ENCODE measurements at places on chromosomes 6 and 20.

- DNase-seq, result peak; percentile 53
Measured at GRCh38 chr6:63643862-63644261, 8.3 kb downstream of the PHF3 start.

GRCh38 chr6:158042245-158042798, 60.7 kb downstream of the SYNJ2 start:
- peak; percentile 7 for DNase-seq

DNA sequence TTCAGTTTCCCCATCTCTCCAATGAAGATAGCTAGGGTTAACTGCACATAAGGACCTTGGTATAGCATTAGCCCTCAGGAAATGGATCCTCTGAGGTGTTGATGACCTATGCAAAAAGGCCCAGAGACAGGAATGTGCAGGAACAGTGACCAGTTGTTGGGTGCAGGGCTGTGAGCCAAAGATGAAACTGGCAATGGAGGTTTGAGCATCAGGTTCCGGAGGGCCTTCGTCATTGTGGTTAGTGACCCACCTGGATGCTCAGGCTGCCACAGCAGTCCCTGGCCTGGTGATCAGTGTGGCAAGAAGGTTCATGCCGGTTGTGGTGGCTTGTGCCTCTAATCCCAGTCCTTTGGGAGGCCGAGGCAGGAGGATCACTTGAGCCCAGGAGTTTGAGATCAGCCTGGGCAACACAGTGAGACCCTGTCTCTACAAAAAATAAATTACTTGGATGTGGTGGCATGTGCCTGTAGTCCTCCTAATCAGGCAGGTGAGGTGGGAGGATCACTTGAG, 43.7 kb downstream of the TM9SF4 start:
- no peak for DNase-seq

DNA sequence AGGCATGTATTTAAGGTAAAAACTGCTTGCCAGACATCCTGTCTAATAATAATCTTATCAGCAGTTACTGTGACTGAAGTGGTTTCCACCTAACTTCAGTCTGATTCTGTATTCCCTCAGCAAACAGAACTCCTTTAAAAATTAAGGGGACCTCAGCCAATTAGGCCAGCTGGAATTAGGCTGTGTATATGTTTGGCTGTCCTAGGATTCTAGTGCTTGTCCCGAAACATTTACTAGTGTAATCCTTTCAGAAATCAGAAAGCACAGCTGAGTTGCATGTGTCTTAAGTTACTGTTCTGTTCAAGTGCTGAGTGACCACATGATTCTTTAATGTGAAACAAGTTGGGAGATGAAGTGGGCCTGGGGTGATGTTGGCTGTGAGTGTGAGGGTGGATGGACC, 120.9 kb upstream of the SUPT3H start:
- no peak for DNase-seq

DNA sequence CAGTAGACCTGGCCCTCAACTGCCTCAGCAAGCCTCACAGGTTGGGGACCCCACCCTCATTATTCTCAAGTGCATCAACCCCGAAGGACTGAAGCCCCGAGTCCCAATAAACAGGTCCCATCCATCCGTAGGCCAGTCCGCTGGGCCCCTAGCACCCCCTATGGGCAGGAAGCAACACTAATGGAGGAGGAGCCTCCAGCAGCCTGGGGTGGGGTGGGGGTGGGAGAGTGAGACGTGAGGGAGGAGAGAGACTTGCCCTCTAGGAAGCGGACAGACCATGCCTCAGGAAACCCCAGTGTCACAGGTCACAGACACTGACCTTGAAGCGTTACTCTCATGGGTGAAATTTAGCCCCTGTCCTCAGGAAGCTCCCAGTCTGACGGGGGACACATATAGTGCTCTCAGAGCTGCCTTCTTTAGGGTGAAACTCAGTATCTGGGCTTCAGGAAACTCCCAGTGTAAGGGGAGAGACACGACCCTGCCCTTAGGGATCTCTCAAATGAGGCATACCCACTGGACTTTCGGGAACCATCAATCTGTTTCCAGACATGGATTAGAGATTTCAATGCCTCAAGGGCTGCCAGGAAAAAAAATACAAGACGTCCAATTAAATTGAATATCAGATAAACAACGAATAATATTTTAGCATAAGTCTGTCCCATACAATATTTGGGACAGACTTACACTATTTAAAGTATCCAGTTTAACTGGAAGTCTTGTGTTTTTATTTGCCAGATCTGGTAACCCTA, 125.8 kb downstream of the MRPL14 start:
- DNase-seq, result peak; percentile 49

DNA sequence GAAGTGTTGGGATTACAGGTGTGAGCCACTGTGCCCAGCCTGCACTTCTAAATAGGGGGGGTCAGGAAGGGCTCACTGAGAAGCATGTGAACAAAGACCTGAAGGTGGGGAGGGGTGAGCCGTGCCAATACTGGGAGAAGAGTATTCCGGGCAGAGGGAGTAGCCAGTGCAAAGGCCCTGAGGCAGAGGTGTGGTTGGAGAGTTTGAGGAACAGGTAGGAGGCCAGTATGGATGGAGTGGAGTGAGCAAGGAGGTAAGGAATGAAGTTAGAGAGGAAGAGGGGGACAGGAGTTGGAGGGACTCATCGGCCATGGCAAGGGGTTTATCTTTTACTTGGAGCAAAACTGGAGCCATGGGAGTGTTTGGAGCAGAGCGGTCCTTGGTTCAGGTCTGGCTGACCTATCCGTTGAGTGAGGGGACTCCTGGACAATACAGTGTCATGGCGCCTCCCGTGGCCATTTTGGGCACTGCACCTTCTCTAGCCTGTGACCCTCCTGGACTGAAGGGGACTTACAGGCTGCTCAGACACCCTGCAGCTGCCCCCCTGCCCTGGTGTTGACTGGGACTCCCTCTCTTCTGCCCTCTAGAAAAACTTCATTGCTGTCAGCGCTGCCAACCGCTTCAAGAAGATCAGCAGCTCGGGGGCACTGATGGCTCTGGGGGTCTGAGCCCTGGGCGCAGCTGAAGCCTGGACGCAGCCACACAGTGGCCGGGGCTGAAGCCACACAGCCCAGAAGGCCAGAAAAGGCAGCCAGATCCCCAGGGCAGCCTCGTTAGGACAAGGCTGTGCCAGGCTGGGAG, 12.1 kb downstream of the FOXS1 start:
- peak; percentile 73 for DNase-seq

DNA sequence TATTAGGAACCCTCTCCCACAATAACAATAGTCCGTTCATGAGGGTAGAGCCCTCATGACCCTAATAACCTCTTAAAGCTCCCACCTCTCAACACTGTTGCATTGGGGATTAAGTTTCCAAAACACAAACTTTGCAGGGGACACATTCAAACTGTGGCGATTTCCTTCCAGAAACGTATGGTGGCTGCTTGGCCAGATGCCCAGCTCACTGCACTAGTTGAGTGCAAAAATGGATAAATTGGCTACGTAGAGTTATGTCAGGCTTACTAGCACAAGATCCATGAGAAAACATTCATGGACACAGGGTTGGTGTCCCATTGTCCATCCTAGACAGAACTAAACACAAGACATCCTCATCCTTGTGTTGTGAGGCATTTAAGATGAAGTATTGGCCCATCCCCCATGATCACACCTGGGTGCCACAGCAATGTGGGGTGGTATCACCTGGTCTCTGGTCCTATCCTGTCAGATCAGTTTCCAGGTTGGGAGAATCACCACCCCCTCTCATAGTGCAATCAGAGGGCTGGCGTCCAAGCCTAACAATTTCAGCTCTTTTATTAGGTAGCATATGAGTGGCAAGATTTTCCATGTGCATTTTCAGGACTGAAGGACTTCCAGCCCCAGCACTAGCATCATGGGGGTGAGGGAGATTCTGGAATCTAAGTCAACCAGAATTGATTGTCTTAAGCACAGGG, 63.4 kb upstream of the ELOVL5 start:
- DNase-seq, result no peak

- DNase-seq, result no peak
Measured at GRCh38 chr20:15111654-15112053, 774.2 kb upstream of the FLRT3 start.

- no peak for DNase-seq
Measured at GRCh38 chr6:108222504-108222903, 38.3 kb downstream of the SNX3 start.

GRCh38 chr6:170206851-170207431, 83.9 kb downstream of the DLL1 start:
- no peak for DNase-seq
